ENCODE measurements at places on chromosomes 4 and X.

- no peak for DNase-seq
These were observed 48.6 kb upstream of the ERVMER34-1 start for GRCh38 chr4:52799813-52800212.

DNA sequence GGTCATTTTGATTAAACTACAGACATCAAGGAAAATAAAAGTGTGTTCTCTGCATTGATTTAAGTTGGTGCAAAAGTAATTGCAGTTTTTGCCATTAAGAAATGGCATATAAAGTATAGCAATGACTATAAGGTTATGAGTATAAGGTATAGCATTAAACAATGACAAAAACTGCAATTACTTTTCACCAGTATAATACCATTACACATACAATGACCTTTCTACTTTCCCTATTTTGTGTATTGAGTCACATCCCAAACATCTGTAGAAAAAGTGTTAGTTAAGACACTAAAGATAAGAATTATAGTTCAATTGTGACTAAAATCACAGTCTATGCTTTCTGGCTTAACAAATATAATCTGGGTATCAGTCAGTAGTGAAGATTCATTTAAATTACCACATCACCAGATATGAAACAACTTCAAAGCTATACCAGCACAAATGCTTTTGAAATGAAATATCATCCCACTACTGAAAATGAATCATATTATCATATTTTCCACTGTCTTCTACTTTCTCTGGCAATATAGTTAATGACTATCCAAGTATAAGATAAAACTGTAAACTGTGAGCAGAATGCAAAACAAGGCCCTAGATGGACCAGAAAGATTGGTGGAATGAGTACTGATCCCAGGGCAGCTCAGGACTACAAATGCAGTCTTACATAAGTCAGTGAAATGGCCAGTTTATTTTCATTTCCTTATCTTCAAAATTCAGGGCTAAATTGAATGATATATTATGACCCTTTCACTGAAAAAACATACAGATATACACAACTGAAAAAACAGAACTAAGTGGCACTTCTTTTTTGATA lies 241.1 kb downstream of the ANTXR2 start:
- DNase-seq, result no peak

DNA sequence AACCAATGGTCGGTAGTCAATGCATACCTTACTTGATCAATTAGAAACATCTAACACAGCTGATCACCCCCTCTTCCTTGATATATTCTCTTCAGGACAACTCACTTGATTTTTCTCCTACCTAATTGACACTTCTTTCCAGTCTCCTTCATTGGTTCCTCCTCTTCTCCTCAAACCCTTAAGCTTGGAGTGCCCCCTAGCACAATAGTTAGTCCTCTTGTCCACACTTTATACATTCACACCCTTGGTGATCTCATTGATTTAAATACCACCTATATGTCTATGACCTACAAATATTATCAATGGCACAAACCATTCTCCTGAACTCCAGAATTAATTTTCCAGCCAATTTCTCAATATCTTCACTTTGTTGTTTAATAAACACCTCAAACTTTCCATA lies 724.0 kb downstream of the ADGRL3 start:
- no peak for DNase-seq

GRCh38 chr4:74675673-74676279 lies 118.5 kb downstream of the BTC start:
- DNase-seq, result peak; percentile 42

- no peak for DNase-seq
These were observed 584.3 kb upstream of the SMIM31 start for GRCh38 chr4:164169591-164169990.

- DNase-seq, result no peak
These were observed at the start of gene AFF2 for GRCh38 chrX:148500423-148501385. Gene AFF2, plus strand, starts transcription at chrX:148500617. Its CDS starts 481 bp downstream, at chrX:148501098.

GRCh38 chr4:89868276-89868675 lies 26.4 kb upstream of the MMRN1 start:
- DNase-seq, result no peak

GRCh38 chrX:101483705-101484104 lies 1.6 kb upstream of the ARMCX4 start:
- DNase-seq, result no peak

GRCh38 chr4:70895405-70895804 lies 6.8 kb upstream of the MOB1B start:
- peak; percentile 20 for DNase-seq

GRCh38 chr4:167883266-167883665 lies 209.1 kb upstream of the ANXA10 start:
- DNase-seq, result no peak

DNA sequence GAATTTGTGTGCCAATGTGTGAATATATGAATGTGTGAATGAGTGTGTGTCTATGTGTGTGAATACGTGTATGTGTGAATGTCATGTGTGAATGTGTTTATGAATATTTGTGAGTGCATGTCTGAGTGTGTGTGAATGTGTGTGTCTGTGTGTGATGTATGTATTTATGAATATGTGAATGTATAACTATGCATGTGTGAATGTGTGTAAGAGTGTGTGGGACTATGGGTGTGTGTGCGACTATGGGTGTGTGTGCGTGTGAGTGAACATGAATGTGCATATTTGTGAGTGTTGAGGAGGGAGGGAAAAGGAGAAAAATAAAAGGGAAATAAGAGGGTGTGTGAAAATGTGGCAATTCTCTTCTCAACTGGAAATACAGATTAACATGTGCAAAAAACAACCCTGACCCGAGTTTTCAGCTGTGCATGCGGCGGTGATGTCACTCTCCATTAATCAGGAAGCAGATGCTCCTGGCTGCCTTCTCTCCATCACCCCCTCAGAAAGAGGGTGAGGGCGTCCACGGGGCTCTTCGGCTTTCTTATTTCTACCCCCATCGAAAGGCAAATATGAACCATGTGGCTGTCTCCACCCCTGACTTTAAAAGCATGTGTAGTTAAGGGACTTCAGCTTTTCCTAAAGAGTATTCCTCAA lies 219.8 kb downstream of the MAML3 start:
- no peak for DNase-seq

GRCh38 chr4:71932941-71933340 lies 98.9 kb upstream of the NPFFR2 start:
- no peak for DNase-seq

DNA sequence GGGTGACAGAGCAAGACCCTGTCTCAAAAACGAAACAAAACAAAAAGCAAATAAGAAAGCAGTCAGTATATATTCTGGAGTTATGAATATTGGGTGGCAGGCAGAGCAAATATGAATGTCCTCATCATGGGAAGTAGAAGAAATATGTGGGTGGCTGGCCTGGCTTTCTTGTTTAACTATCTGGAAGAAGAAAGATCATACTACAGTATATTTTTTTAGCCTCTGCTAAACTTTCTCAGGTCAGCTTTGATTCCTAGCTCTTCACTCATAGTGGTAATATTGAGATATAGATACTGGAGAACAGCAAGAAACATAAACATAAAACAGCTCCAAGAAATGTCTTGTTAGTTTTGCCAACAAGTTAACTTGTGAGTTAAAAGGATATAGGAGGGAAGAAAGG lies 192.5 kb downstream of the SOWAHB start:
- DNase-seq, result no peak

DNA sequence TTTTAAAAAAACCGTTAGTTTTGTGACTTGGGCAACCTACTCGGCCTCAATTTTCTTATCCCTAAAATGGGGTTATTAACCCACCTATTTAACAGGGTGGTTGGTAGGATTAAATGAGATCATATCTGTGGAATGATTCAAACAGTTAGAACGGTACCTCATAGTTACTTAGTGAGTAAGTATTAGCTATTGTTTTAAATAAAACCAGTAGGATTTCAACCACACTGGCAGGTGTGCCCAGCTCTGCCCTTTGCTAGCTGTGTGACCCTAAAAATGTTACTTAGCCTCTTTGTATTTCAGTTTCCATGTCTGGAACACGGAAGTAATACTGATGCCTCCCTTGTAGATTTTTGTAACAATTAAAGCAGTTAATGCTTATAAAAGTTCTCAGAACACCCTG lies 225.8 kb upstream of the SPRY1 start:
- DNase-seq, result no peak

DNA sequence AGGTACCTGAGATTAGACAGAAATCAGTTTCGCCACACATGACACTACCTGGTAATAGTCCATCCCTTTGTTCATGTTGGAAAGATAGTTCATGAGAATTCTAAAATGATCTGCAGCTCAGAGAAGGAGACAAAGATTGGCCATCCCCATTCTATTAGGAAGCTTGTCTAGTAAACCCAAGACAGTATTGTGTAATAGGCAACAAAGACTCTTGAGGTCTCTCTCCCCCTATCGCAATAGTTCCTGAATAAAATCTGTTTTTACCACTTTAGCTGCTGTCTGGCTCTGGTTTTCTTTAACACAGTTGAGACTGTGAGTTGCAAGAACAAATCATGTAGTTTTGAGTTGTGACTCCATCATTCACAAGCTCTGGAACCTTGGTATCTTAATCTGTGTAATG lies 14.8 kb upstream of the BBS7 start:
- DNase-seq, result no peak

GRCh38 chrX:57565198-57565597 lies 26.6 kb upstream of the ZXDB start:
- DNase-seq, result no peak

DNA sequence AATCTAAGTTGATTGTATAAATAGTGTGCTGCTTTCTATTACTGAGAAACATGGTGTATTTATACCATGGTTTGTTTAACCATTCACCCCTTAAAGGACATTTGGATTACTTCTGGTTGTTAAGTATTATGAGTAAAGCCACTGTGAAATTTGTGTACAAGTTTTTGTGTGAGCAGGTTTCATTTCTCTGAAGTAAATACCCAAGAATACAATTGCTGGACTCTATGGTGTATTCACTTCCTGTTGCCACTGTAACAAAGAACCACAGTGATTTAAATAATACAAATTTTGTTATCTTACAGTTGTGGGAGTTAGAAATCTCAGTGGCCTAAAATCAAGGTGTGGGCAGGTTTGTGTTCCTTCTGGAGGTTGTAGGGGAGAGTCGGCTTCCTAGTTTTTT lies 869.6 kb downstream of the CCSER1 start:
- DNase-seq, result no peak

DNA sequence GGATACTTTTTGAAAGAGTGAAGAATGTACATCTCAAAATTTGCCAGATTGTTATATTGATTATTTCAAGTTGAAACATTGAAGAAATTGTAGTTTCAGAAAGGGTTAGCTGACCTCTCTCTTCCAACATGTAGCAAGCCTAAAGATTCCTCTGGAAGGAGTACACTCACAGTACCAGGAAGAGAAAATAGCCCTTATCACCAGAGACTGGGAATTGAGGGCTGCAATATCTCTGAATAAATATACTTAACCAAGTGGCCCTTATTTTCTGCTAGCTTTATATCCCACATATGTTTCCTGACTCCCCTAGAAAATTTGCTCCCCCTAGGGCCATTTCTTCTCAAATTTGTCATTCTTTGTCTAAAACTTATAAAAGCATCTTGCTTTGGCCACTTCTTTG lies 332.2 kb downstream of the GASK1B start:
- no peak for DNase-seq

DNA sequence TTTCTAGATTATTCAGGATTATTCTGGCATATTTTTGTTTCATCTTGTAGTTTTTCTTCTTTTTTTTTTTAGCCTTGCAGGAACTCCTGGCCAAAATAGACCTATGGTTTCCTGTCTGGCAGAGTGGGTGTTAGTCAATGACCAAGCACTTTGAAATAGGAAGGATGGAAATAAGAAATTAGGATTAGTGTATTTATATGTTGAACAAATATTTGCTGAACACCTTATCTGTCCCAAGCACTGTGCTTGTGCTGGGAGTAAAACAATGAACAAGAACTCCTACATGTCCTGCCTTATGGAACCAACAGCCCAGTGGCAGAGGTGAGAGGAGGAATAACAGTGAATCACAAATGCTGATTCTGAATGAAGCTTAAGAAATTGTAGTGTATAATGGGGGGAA lies 4.5 kb downstream of the MMRN1 start:
- DNase-seq, result no peak

DNA sequence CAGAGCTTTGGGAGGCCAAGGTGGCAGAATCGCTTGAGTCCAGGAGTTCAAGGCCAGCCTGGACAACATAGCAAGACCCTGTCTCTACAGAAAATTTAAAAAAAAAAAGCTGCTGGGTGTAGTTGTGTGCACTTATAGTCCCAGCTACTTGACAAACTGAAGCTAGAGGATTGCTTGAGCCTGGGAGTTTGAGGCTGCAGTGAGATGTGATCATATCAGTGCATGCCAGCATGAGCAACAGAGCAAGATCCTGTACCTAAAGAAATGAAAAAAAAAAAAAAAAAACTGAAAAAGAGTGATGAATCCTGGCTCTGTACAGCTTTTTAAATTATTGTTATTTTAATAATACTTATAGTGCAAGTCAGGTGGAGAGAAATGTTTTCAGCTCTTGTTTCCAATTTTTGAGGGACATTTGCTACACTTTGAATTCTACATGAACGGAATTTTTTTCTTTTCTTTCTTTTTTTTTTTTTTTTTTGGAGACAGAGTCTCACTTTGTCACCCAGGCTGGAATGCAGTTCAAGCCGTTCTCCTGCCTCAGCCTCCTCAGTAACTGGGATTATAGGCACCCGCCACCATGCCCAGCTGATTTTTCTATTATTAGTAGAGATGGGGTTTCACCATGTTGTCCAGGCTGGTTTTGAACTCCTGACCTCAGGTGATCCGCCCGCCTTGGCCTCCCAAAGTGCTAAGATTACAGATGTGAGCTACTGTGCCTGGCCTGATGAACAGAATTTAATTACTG lies 215.6 kb downstream of the FSTL5 start:
- no peak for DNase-seq

GRCh38 chrX:40855411-40855810 lies 120.1 kb upstream of the MED14 start:
- DNase-seq, result no peak

DNA sequence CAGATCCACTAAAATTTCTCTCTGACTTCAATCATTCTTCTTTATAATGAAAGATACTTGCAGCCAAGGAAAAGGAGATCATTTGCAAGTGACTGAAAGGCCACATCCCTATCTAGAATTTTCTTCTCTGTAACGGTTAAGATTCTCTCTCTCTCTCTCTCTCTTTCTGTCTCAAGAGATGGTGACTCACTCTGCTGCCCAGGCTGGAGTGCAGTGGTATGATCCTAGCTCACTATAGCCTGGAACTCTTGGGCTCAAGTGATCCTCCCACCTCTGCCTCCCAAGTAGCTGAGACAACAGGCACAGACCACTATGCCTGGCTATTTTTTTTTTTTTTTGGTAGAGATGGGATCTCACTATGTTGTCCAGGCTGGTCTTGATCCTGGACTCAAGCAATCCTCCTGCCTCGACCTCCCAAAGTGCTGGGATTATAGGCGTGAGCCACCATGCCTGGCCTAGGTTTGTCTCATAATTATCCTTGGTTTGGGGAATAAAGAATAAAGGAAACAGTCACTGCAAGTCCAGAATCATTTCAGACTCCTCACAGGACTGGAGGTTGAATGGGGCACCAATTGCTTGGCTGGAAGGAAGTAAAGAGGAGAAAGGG lies 33.3 kb upstream of the GALNT7 start:
- no peak for DNase-seq

Data from pons (tissue), 1 donor.